ENCODE measurements at places on chromosomes 13 and 19. TPM values are rescaled to one million over a fixed set of nuclear protein-coding genes. Genes with fewer than 3 reads are reported as not detected.

- no peak overlapping the region for H3K27ac ChIP-seq
- no peaks in the 10 kb centered on the region for H3K4me1 ChIP-seq
- no peak overlapping the region for H3K4me3 ChIP-seq
- H3K27me3 ChIP-seq = no peaks in the 10 kb centered on the region
Measured at GRCh38 chr13:79675931-79676660, 195.1 kb downstream of the NDFIP2 start.

- no peak for DNase-seq
- no peak overlapping the region for H3K27ac ChIP-seq
- no peaks in the 10 kb centered on the region for H3K36me3 ChIP-seq
- no peak overlapping the region for H3K4me3 ChIP-seq
- H3K27me3 ChIP-seq = no peaks in the 10 kb centered on the region
Measured at GRCh38 chr19:31316201-31316951, 32.9 kb downstream of the TSHZ3 start.

GRCh38 chr13:36430247-36431203 is 1.8 kb upstream of the CCNA1 start:
- no peaks in the 10 kb centered on the region for H3K36me3 ChIP-seq
- H3K4me3 ChIP-seq = no peak overlapping the region
- H3K27me3 ChIP-seq = peaks cover 4% of the 10 kb centered on the region
- no peak overlapping the region for H3K27ac ChIP-seq
- no peak for DNase-seq

GRCh38 chr13:75932636-75933035 is 296.5 kb downstream of the LMO7 start:
- H3K27ac ChIP-seq = no peak overlapping the region
- H3K4me3 ChIP-seq = no peak overlapping the region
- H3K27me3 ChIP-seq = no peaks in the 10 kb centered on the region

DNA sequence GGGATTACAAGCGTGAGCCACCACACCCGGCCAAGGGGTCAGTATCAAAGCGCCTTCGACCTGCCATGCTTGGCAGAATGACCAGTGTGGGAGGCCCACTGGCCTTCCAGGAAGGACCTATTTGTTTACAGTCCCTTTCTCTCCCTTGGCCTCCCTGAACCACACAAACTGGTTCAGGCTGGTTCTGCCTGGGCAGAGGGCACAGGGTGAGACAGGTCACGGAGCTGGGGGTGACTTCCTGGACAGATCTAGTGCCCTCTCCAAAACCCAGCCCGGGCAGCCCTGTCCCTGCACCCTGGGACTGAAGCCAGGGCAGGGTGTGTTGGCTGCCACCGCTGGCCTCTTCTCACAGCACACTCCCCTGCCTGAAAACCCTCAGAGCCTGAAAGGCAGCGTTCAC is 11.3 kb downstream of the PLEKHF1 start:
- no peak for DNase-seq
- H3K4me3 ChIP-seq = no peak overlapping the region
- peak overlapping the region; percentile 1 for H3K27ac ChIP-seq
- no peaks in the 10 kb centered on the region for H3K4me1 ChIP-seq

GRCh38 chr13:96803456-96804100 is 190.7 kb downstream of the OXGR1 start:
- no peaks in the 10 kb centered on the region for H3K27me3 ChIP-seq
- no peaks in the 10 kb centered on the region for H3K36me3 ChIP-seq
- H3K4me1 ChIP-seq = peaks cover 2% of the 10 kb centered on the region
- H3K4me3 ChIP-seq = no peak overlapping the region
- no peak overlapping the region for H3K27ac ChIP-seq
- DNase-seq = no peak

DNA sequence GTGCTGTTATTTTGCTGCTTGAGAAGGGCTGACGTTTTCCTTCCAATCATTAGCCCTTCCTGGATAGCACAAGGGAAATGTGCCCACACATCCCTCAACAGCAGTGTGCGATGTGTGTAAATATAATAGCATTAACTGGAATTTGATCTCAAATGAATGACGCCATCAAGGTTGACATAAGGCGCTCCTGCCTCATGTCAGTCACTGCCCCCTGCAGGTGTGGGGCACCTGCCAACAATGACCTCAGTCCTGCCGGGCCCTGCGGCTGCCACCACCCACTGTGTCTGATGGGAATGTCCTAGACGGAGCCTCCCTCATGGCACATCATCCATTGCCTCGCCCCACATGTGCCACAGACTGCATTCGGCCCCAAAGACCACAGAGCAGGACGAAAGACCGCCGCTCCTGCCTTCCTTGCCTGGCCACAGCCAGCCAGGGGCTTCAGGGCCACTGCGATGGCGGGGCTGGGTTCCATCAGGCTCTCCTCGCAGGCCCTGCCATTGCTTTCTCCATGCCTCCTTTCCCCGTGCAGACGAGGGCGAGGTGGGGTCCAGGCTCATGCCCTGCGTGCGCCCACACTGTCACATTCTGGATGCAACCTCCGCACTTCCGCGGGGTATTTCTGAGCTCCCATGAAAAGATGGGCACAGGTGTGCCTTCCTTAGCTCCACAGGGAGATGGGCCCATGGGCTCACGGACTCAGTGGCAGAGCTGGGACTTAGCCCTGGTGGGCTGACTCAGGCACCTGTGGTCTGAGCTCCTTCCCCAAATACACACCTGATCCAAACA is 146.7 kb downstream of the SOX1 start:
- H3K27ac ChIP-seq = no peak overlapping the region
- no peak overlapping the region for H3K4me3 ChIP-seq
- no peaks in the 10 kb centered on the region for H3K4me1 ChIP-seq

DNA sequence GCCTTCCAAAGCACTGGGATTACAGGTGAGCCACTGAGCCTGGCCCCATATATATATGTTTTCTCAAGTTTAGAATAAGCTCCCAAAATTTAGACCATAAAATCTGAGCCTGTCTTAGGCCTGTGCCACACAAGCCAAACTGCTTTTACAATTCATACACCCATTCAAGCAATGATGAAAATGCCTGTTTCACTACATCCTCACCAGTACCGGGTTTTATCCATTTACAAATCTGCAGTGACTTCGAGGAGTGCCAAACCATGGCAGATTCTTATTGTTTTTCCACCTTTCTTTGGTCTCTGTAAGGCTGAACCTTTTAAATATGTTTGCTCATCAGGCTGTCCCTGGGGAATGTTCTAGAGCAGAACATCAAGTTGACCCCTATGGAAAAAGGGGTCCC is 9.6 kb upstream of the NFIC start:
- DNase-seq = no peak
- no peak overlapping the region for H3K4me3 ChIP-seq
- H3K4me1 ChIP-seq = peaks cover 12% of the 10 kb centered on the region
- H3K27me3 ChIP-seq = peaks cover 37% of the 10 kb centered on the region
- no peaks in the 10 kb centered on the region for H3K36me3 ChIP-seq
- H3K27ac ChIP-seq = no peak overlapping the region

DNA sequence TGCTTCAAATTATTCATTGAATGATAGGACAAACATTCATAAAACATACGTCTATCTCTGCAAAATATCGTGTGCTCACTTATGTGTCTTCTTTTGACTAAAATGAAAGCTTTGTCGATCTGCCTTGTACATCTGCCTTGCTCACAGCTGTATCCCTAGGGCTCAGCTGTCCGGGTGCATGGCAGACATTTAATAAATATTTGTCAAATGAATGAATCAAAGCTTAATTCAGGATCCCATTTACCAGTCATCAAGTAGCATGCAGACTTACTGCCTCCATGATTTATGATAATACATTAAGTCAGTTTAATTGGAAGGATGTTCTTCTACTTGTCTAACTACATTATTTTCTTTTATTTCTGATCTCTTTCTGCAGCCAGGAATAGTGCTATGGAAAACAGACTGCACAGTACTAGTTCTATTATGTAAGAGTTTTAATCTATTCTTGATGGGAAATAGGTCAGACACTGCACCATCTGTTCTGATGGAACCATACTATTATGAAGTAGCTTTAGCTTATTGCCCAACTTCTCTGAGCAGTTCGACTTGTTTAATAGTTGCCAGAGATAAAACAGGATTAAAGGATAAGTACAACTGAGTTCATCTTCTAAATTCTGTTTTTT is 13.2 kb downstream of the SLC46A3 start:
- no peaks in the 10 kb centered on the region for H3K27me3 ChIP-seq
- no peak overlapping the region for H3K27ac ChIP-seq

- H3K4me1 ChIP-seq = no peaks in the 10 kb centered on the region
- DNase-seq = no peak
- no peaks in the 10 kb centered on the region for H3K36me3 ChIP-seq
- no peak overlapping the region for H3K27ac ChIP-seq
Measured at GRCh38 chr13:62119739-62120700, 704.4 kb upstream of the PCDH20 start.

DNA sequence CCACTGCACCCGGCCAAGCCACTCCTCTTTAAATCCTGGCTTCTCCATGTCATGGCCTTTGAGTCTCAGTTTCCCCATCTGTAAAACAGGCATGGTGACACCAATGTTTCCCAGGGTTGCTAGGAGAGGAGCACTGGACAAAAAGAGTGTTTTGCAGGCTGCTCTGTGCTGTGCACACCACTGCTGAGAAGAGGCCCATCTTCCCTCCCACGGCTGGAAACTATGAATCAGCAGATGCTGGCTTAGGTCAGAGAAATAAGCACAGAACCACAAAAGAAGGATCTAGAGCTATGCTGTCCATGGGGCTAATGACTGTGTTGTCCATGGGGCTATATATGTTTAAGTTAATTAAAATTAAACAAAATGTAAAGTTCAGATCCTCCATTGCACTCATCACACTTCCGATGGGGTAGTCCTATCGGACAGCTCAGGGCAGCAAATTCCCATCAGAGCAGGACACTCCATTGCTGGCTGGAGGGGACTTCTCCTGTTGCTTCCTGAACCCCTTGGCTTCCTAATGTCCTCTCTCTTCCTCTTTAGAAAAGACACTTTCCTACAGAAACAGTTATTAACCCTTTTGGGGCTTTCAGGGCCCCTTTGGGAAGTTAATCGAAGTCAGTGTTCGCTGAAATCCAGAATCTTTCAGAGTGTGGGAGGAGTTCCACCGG is 37.1 kb downstream of the TSHZ3 start:
- H3K27ac ChIP-seq = no peak overlapping the region
- H3K4me1 ChIP-seq = no peaks in the 10 kb centered on the region
- no peak for DNase-seq
- H3K36me3 ChIP-seq = no peaks in the 10 kb centered on the region
- no peak overlapping the region for H3K4me3 ChIP-seq
- H3K27me3 ChIP-seq = no peaks in the 10 kb centered on the region

GRCh38 chr19:42253245-42254088 is 1.5 kb downstream of the ERF start:
- H3K27me3 ChIP-seq = no peaks in the 10 kb centered on the region
- peaks cover 3% of the 10 kb centered on the region for H3K36me3 ChIP-seq
- peak overlapping the region; percentile 79 for H3K27ac ChIP-seq
- H3K4me1 ChIP-seq = peaks cover 32% of the 10 kb centered on the region

GRCh38 chr13:73657821-73658540 is 476.2 kb downstream of the KLF12 start:
- H3K4me1 ChIP-seq = no peaks in the 10 kb centered on the region
- no peaks in the 10 kb centered on the region for H3K36me3 ChIP-seq
- no peak overlapping the region for H3K4me3 ChIP-seq
- H3K27ac ChIP-seq = no peak overlapping the region

GRCh38 chr13:33026489-33027152 is 10.4 kb downstream of the KL start:
- H3K27me3 ChIP-seq = no peaks in the 10 kb centered on the region
- no peak overlapping the region for H3K4me3 ChIP-seq
- H3K36me3 ChIP-seq = no peaks in the 10 kb centered on the region
- no peaks in the 10 kb centered on the region for H3K4me1 ChIP-seq
- DNase-seq = no peak
- H3K27ac ChIP-seq = no peak overlapping the region

GRCh38 chr19:805600-806550 is 8.6 kb downstream of the PTBP1 start:
- peaks cover 97% of the 10 kb centered on the region for H3K36me3 ChIP-seq
- H3K4me1 ChIP-seq = peaks cover 3% of the 10 kb centered on the region
- H3K4me3 ChIP-seq = no peak overlapping the region
- no peak overlapping the region for H3K27ac ChIP-seq
- H3K27me3 ChIP-seq = no peaks in the 10 kb centered on the region

GRCh38 chr13:49253310-49253709 is 5.6 kb downstream of the CDADC1 start:
- H3K27me3 ChIP-seq = no peaks in the 10 kb centered on the region
- no peak for DNase-seq
- no peak overlapping the region for H3K27ac ChIP-seq
- H3K4me1 ChIP-seq = no peaks in the 10 kb centered on the region
- H3K36me3 ChIP-seq = peaks cover 2% of the 10 kb centered on the region
- H3K4me3 ChIP-seq = no peak overlapping the region

DNA sequence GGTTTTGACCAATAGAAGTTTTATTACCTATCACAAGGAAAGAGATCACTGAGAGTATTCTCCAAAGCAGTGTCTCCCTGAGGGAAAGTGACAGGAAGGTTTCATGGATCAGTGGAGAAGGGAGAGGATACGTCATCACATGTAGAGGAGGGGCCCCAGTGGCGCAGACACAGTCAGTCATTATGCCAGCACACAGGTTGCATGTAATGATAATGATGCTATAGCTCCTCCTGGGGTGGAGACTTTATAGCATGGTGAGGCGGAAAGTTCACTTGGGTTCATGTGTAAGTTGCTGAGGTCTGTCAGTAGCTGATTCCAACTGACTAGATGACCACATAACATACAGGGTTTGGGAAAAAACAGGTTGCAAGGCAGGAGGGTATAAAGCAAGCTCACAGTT is 88.8 kb downstream of the FNDC3A start:
- H3K36me3 ChIP-seq = peaks cover 7% of the 10 kb centered on the region
- no peak overlapping the region for H3K4me3 ChIP-seq
- DNase-seq = peak; percentile 35
- H3K4me1 ChIP-seq = no peaks in the 10 kb centered on the region
- no peak overlapping the region for H3K27ac ChIP-seq
- H3K27me3 ChIP-seq = no peaks in the 10 kb centered on the region

KIR2DL3 gene
- 0.06 TPM for polyA plus RNA-seq

ZNF581 gene
- polyA plus RNA-seq = 28.8 TPM

PNMA8A gene
- polyA plus RNA-seq = not detected

CCDC8 gene
- polyA plus RNA-seq = 50.9 TPM

ZNF579 gene
- 4.8 TPM for polyA plus RNA-seq

F2RL3 gene
- 2.2 TPM for polyA plus RNA-seq

CD37 gene
- 2.7 TPM for polyA plus RNA-seq

NCCRP1 gene
- polyA plus RNA-seq = 0.13 TPM
